CD4-positive, alpha-beta T cell treated with Interleukin-4 for 4 hours (primary cell): ENCODE measurements at places on chromosomes 2 and 18.

- no peak for DNase-seq
These were observed 115.9 kb downstream of the CAPN13 start for GRCh38 chr2:30691091-30691947.

- DNase-seq, result no peak
These were observed 129.8 kb downstream of the PXDN start for GRCh38 chr2:1614564-1614963.

DNA sequence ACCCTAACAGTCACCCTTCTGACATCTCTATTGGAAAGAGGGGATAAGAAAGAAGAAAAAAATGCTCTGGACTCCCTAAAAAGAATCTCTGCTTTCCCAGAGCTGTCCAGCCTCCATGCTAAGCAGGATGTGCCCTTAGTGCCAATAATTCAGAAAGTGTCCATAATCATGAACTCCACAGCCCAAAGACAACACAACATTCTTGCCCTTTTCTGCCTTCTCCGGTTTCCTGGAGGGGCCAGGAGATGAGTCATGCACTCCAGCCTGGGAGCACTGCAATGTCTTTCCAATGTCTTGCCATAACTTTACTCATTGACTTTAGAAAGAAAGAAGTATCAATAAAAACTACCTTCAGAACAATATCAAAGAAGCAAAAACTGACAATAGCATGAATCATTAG is 44.0 kb downstream of the KLF7 start:
- no peak for DNase-seq

GRCh38 chr2:190582736-190583506 is 48.4 kb upstream of the NEMP2 start:
- no peak for DNase-seq

GRCh38 chr2:174334781-174335251 is at the start of gene SP9:
SP9 (plus strand) TSS chr2:174334954; CDS start chr2:174335093, 139 bp downstream.
- DNase-seq, result no peak
